ENCODE measurements at places on chromosomes 16 and 17. TPM values are rescaled to one million over a fixed set of nuclear protein-coding genes. Genes with fewer than 3 reads are reported as not detected.

The FMNL1 gene
- total RNA-seq, result 15.3 TPM

The KRT15 gene
- 1.1 TPM for total RNA-seq

The TNK1 gene
- 5.5 TPM for total RNA-seq

The CCDC200 gene
- total RNA-seq, result not detected

The PTX4 gene
- 0.18 TPM for total RNA-seq

The SLC47A2 gene
- 6.2 TPM for total RNA-seq

The SLFN13 gene
- 9.8 TPM for total RNA-seq

The BIRC5 gene
- total RNA-seq, result 18.5 TPM

The SULT1A4 gene
- total RNA-seq, result 0.88 TPM

The GLP2R gene
- 0.12 TPM for total RNA-seq

The C16orf89 gene
- 5.7 TPM for total RNA-seq

The HOXB1 gene
- total RNA-seq, result not detected

The PPY gene
- total RNA-seq, result not detected

The SBK1 gene
- total RNA-seq, result 7.2 TPM

The KRTAP2-1 gene
- not detected for total RNA-seq

The CACNA1G gene
- 17.1 TPM for total RNA-seq

The NRN1L gene
- total RNA-seq, result 1.2 TPM

The KIF19 gene
- total RNA-seq, result 0.23 TPM

The SDR42E2 gene
- 0.18 TPM for total RNA-seq

The HOXB8 gene
- total RNA-seq, result 64.8 TPM

The TNS4 gene
- 0.35 TPM for total RNA-seq

The MAP2K3 gene
- 23.7 TPM for total RNA-seq

The CCT6B gene
- total RNA-seq, result 2.3 TPM

The GP1BA gene
- total RNA-seq, result 0.88 TPM

The HOXB9 gene
- total RNA-seq, result 20.3 TPM

The TPSD1 gene
- total RNA-seq, result not detected

The FKBP10 gene
- 113 TPM for total RNA-seq

The EVPLL gene
- total RNA-seq, result 1.9 TPM

The TMEM92 gene
- 0.58 TPM for total RNA-seq

The KCNG4 gene
- not detected for total RNA-seq

The NEUROD2 gene
- not detected for total RNA-seq

The SEPTIN1 gene
- total RNA-seq, result 0.41 TPM

The BOLA2 gene
- 9.0 TPM for total RNA-seq

The ASGR1 gene
- total RNA-seq, result 5.5 TPM

The NPIPB8 gene
- 0.70 TPM for total RNA-seq

The FBXW10B gene
- 0.41 TPM for total RNA-seq

The ABCC11 gene
- total RNA-seq, result 0.23 TPM

The G6PC1 gene
- total RNA-seq, result 6.0 TPM

The PIK3R5 gene
- 5.4 TPM for total RNA-seq

Data from metanephros (tissue), 2 donors.